Activated CD4-positive, alpha-beta T cell treated with anti-CD3 and anti-CD28 coated beads for 1 hour (primary cell): ENCODE measurements at places on chromosomes 5 and 9.

DNA sequence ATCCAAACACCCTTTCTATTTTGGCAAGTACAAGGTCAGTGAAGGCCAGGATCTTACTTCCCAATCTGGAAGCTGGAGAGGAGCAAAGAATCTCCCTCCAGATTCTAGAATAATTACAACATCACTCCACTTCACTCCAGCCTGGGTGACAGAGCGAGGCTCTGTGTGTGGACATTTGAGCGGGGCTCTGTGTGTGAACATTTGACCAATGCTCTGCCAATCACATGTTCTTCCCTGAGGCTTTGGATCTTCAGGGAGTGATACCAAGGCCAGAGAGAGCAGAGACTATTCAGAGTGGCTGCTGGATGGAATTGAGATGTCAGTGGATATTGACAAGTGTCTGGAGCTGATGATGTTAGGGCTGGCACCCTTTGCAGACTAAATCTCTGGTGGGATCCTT lies 24.7 kb upstream of the ANKRD34B start:
- no peak for DNase-seq

GRCh38 chr5:43042626-43043399 lies 2.7 kb upstream of the ANXA2R start:
- DNase-seq = peak; percentile 54

DNA sequence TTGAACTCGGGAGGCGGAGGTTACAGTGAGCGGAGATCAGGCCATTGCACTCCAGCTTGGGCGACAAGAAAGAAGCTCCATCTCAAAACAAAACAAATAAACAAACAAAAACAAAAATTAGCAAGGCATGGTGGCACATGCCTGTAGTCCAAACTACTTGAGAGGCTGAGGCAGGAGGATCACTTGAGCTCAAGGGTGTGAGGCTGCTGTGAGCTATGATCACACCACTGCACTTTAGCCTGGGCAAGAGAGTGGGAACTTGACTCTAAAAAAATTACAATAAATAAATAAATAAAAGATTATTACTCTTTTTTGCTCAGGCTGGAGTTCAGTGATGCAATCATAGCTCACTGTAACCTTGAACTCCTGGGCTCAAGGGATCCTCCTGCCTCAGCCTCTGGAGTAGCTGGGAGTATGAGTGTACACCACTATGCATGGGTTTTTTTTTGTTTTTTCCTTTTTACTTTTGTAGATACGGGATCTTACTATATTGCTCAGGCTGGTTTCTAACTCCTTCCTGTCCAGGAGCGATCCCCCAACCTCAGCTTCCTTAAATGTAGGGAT lies 9.0 kb upstream of the DCP2 start:
- no peak for DNase-seq

GRCh38 chr9:20624201-20625002 lies 2.1 kb upstream of the MLLT3 start:
- no peak for DNase-seq

DNA sequence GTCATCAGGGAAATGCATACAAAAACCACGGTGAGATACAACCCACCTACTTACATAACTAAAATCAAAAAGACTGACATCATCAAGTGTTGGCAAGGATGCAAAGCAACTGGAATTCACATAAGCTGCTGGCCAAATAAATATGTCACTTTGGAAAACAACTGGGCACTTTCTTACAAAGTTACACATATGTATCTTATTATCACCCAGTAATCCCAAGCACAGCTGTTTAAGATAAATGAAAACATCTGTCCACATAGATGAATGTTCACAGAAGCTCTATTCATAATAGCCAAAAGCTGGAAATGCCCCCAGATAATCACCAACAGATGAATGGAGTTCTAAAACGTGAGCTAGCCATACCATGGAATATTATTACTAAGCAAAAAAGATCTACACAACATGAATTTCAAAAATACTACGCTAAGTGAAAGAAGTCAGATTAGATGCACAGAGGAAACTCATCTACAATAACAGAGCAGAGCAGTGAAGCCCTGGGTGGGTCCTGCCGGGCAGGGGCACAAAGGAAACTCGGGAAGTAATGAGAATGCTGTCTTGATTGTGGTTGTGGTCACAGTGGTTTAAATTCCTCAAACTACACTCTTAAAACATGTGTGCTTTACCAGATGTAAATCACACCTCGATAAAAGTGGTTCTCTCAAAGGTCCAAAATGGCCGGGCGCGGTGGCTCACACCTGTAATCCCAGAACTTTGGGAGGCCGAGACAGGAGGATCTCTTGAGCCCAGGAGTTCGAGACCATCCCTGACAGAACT lies 8.5 kb downstream of the CAMSAP1 start:
- no peak for DNase-seq

DNA sequence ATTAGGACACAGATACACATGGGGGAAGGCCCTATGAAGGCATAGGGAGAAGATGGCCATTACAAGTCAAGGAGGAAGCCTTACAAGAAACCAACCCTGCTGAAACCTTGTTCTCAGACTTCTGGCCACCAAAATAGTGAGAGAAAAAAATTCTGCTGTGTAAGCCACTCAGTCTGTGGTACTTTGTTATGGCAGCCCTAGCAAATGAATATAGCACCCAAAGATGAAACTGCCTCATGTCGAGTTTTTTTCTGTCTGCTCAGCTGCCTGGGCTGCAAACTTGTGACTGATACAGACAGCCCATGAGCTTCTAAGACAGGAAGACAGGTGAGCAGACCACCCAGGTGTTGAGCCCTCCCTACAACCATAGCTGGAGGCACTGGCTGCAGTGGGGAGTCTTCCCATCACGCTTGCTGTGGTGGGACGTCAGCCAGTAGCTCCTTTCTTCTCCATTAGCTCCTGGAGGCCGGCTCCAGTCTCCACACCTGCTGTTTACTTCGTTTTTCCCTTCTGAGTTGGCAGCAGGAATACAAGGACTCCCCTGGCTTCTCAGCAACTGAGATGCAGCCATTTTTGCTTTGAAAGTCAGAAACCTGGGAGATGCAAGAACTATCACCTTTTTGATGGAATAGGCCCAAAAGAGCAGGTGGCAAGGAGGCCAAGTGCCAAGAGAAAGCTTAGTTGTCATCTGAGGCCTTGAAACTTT lies 164.9 kb downstream of the SEMA6A start:
- DNase-seq = no peak

GRCh38 chr5:66351813-66352212 lies 207.7 kb downstream of the SREK1 start:
- DNase-seq = no peak

DNA sequence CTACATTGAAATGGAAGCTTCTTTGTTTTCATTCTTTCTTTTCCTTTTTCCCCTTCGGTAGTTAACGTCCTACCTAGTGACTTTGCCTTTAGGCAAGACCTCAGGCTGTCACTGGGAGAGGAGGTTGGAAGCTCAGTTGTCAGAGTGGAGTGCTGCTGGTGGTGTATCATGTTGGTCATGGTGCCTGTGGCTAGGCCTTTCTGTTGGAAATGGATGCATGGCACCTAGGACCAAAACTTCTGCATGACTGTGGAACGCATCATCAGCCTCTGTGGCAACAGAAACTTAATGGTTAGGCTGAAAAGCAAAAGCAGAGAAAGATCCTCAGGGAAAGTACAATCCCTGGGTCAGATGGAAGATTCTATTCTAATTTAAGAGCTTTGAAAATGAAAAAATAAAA lies 57.9 kb downstream of the OSTF1 start:
- no peak for DNase-seq

DNA sequence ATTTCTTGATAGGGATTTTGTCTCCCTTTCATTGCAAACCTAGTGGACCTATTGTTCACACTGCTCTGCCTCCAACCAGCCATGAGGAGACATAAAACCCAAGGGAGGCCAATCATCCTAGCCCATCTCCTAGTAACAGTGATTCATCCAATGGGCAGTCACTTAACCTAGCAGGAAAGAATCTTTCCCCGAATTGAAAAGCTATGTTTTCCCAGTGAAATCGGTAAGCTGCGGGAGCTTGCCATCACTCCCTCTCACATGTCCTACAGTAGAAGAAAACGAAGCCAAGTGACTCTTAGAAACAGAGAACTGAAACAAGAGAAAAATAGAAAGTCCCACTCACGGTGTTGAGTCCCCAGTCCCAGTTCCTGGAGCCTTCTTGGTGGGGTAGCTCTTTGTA lies 123.3 kb downstream of the SUSD1 start:
- DNase-seq = no peak

GRCh38 chr9:93261281-93261680 lies 77.3 kb downstream of the WNK2 start:
- peak; percentile 1 for DNase-seq

DNA sequence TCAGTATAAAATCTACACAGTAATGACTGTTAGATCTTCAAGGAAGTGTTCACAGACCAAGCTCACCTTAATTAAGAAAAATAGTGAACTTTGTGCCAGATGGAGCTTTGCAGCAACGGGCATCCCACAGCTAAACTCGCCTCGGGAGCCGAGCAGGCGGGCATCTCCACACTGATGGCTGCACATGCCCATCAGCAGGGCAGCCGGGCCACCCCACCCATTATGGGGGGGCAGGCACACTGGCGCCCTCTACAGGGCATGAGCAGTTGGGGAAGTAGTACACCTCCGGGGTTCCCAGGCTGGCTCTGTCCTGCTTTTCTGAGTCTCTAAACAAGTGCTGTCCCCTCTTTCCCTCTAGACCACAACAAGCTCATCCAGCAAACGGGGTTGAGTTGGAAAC lies 21.6 kb downstream of the ANKS6 start:
- DNase-seq = no peak

DNA sequence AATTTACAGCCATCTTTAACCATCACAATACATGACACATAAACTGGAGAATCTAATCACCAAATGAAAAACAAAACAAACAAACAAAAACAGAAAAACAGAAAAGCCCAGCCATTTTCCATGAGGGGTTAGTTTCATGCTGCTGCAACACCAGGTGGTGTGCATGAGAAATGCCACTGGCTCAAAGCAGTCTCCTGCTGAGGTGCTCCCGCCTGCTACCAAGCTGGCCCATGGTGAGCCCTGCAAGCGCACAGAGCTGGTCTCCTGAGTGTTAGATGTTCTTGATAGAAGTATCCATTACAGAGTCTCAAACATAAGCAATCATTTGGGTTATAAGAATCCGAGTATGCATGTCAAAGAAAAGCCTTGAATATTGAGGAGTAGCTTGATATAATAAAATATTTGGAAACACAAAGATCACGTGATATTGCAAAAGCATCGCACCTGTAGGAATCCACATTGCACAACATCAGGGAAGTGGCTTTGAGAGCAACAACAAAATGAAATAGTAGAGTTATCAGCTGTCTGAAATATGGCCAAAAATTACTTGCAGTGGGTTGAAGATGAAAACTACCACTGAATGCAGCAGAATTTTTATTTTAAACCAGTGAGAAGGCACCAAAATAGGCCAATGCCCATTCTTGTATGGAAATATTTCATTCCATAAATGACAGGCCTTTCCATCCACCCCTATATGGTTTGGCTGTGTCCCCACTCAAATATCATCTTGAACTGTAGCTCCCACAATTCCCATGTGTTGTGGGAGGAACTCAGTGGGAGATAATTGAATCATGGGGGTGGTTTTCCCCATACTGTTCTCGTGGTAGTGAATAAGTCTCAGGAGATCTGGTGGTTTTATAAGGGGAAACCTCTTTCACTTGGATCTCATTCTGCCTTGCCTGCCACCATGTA lies 194.8 kb downstream of the SYK start:
- DNase-seq = no peak

GRCh38 chr9:99021512-99021911 lies 77.8 kb downstream of the COL15A1 start:
- no peak for DNase-seq

DNA sequence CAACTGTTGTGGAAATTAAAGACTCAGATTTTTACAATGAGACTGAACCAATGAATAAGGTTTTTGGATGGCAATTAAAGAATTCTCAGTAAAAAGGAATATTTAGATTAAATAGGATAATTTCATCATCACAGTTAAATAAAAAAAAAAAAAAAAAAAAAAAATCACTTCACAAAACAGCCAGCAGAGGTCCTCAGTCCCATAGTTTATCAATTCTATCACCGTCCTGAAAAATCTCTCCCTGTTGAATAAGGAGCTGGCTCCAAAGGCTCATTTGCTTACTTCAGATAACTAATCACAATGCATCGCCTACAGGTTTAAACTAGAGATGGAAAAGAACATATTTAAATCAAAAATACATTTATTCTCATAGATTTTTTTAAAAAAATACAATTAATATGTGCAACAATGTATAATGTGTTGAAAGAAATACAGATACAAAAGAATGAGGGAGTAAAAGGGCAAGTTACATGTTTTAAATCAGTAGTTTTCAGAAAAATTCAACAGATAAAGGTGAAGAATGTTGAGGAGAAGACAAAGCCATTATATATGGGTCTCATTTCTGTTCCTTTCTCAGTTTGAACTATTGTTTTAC lies 175.8 kb upstream of the CHD1 start:
- DNase-seq = no peak

GRCh38 chr5:175285261-175285660 lies 158.7 kb downstream of the DRD1 start:
- no peak for DNase-seq

- no peak for DNase-seq
Measured at GRCh38 chr5:107023732-107024131, 647.0 kb downstream of the EFNA5 start.

- no peak for DNase-seq
Measured at GRCh38 chr5:109506556-109506955, 96.8 kb upstream of the PJA2 start.

GRCh38 chr5:17185773-17186172 lies 31.7 kb upstream of the BASP1 start:
- DNase-seq = no peak

- no peak for DNase-seq
Measured at GRCh38 chr5:158951436-158952247, 148.1 kb downstream of the EBF1 start.

- DNase-seq = no peak
Measured at GRCh38 chr9:37031902-37032301, 2.2 kb downstream of the PAX5 start.

DNA sequence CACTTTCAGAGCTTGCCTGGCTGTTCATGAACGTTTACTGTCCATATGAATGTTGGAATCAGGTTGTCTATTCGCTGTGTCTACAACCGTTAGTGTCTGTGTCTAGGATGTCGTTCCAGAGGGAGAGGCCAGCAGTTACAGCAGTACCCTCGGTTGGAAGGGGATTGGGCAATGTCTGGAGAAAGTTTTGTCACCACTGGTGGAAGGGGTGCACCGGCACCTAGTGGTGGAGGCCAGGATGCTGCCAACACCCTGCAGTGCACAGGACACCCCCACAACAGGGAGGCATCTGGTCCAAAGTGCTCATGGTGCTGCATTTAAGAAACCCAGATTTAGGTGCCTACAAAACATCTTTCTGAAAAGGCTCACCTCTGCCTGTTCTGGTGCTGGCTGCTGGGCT lies 220.7 kb downstream of the FANCC start:
- DNase-seq = no peak

GRCh38 chr5:177319913-177320588 lies 8.4 kb upstream of the MXD3 start:
- DNase-seq = no peak

- no peak for DNase-seq
Measured at GRCh38 chr5:150488519-150489359, 19.2 kb upstream of the NDST1 start.

DNA sequence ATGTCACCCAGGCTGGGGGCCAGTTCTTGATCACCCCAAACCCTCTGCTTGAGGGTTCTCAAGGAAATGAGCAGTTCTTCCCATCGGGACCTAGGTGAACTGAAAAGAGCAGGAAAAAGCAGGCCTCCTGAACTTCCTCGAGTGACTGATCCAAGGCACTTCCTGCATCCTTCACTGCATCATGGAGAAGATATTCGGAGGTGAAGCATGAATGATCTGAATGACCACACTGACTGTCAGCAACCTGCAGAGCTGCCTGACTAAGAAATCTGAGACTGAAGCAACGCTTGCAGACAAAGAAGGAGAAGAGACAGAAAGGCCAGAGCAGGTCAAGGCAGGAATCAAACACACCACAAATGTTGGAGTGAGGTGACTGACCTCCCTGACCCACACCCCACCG lies 420.2 kb downstream of the AGTPBP1 start:
- DNase-seq = no peak
